Diencephalon (tissue), 1 donor: ENCODE measurements at places on chromosomes 6 and 20. TPM values are rescaled to one million over a fixed set of nuclear protein-coding genes. Genes with fewer than 3 reads are reported as not detected.

OPRM1 gene
- total RNA-seq, result 56.7 TPM

FAM110A gene
- 9.9 TPM for total RNA-seq

TEAD3 gene
- 0.23 TPM for total RNA-seq

CTCFL gene
- 0.23 TPM for total RNA-seq

CRISP2 gene
- 1.6 TPM for total RNA-seq

HLA-DPB1 gene
- 8.3 TPM for total RNA-seq

EPPIN gene
- not detected for total RNA-seq

LIME1 gene
- 3.5 TPM for total RNA-seq

GPLD1 gene
- total RNA-seq, result 21.2 TPM

ARG1 gene
- total RNA-seq, result 0.69 TPM

PPP1R14C gene
- total RNA-seq, result 35.5 TPM

SSR1 gene
- total RNA-seq, result 63.4 TPM

STK35 gene
- total RNA-seq, result 13.4 TPM

FOXA2 gene
- 0.69 TPM for total RNA-seq

FRMD1 gene
- not detected for total RNA-seq

DLK2 gene
- 8.3 TPM for total RNA-seq

CGAS gene
- total RNA-seq, result 1.6 TPM

GNAS gene
- total RNA-seq, result 786 TPM

SYNDIG1 gene
- total RNA-seq, result 18.0 TPM

RAB44 gene
- not detected for total RNA-seq

CST3 gene
- total RNA-seq, result 422 TPM

SYCP2 gene
- 4.2 TPM for total RNA-seq

ADGB gene
- 2.5 TPM for total RNA-seq

PLG gene
- not detected for total RNA-seq

GSTA1 gene
- total RNA-seq, result not detected

HCRTR2 gene
- total RNA-seq, result 30.0 TPM

ATP9A gene
- 390 TPM for total RNA-seq

SPDEF gene
- total RNA-seq, result not detected

OSBPL2 gene
- 49.4 TPM for total RNA-seq

PSMA7 gene
- total RNA-seq, result 116 TPM

ZNF165 gene
- 2.3 TPM for total RNA-seq
